ENCODE measurements at places on chromosomes 6 and 20.

DNA sequence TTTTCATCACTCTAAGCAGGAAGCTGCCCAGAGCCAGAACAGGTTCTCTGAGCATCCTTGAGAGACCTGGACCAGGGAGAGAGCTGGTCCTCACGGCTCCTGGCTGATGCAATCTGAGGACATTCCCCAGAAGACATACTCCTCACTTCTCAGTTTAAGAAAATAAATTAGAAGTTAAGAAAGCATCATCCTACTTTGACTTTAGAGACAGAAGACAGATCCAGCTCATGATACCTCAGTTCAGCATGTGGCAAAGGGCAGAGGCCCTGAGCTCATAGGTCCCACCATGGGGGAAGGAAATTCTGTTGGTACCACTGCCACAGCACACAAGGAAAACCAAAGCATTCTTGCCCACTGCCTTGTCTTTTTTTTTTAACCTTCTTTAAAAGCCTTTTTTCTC lies 378.1 kb upstream of the JARID2 start:
- DNase-seq = no peak

DNA sequence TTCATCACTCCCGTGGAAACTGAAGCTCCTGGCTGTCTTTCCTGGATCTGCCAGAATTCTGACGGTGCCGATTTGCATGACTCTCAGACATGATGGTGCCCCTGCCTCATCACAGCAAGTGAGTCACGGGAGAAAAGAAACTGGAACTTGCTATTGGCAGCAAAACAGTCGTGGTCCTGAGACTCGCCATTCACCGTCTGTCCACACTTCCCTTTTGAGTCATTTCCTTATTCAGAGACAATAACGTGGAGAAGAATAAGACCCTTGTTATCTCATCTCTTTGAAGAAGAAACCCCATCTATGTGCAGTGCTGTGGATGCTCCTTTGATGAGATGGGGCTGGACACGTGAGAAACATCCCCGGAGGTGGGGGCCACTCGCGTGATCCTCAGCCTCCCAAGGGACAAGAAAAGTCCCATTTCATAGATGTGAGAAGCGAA lies 4.2 kb downstream of the GPR31 start:
- DNase-seq = no peak

GRCh38 chr6:70547313-70547712 lies 19.4 kb upstream of the SDHAF4 start:
- no peak for DNase-seq

DNA sequence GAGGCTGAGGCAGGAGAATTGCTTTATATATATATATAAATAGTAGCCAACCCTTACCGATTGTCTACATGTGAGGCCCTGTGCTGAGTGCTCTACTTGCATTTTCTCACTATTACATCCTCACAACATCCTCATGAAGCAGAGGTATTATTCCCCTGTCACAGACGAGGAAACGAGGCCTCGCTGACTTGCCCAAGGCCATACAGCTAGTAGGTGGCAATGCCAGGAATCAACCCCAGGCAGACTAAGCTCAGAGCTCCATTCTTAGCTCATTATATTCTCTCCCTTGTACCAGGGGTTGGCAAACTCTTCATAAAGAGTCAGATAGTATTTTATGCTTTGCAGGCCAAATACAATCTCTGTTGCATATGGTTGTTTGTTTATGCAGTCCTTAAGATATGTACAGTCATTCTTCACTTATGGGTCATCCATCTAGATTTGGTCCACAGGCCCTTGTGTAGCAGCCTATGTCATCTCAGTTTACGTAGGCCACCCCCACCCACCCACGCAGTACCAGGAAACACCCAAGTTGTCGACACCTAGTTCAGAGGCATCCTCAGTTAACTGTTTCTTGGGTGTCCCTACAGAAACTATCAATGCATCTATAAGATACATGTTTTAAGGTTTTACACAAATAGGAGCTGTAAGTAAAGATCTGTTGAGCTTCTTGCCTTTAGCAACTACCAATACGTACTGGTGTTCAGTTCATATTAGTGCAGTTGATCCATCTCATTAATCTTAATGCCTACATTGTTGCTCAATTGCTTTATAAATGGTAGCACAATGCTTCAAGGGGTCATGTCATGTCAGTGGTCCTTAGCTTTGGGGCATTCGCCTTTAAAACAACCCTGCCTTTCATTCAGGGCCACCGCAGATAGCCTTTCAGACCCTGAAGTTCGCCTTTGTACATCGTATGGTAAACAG lies 3.0 kb downstream of the CASS4 start:
- DNase-seq = peak; percentile 37

- no peak for DNase-seq
Measured at GRCh38 chr6:107715550-107716321, 108.4 kb downstream of the SCML4 start.
